ENCODE measurements at places on chromosomes 1 and 21. TPM values are rescaled to one million over a fixed set of nuclear protein-coding genes. Genes with fewer than 3 reads are reported as not detected.

DNA sequence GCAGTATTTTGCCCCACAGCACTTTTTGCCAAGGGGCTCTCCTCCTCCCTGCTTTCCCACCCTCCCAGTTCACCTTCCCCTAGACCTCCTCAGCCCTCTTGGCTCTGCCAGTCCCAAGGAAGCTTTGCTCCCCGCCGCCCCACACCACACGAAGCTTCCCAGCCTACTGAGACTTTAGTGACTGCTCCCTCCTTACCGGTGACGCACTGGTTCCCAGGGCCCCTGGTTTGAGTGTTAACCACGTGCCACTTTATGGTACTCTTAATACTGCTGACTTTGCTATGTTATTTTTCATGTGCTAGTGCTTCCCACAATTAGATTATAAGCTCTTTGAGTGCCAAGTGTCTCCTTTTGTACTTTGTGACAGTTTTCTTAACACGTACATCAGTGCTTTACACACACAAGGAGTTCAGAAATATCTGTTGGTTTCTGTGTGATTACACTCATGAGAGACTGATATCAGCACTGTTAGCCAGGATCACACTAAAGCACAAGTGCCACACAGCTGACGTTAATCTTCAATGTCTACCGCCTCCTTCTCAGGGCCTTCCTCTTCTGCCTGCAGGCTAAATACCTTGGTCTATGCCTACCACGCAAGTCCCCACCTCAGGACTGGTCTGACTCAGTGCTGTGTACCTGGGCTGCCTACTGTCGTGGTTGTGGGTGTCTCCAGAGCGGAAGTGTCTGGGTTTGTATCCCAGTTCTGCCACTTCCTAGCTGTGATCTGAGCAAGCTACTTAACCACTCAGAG, 61.0 kb downstream of the DNTTIP2 start:
- DNase-seq: no peak

DNA sequence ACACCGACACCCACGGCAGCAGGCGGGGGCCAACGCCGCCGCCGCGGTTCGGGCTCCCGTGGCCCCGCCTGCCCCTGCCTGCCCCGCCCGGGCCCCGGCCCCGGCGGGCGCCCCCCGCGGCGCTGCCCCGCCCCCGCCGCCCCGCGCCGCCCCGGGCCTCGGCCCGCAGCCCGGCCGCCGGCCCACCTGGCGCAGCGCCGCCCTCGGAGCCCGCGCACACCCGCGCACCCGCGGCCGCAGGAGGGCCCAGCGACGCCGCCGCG, at the start of gene WNT3A:
Gene WNT3A, plus strand, starts transcription at position 213 of the 263 bp plus-strand sequence. CDS start 131 bp downstream, outside the sequence.
- no peak for DNase-seq

DNA sequence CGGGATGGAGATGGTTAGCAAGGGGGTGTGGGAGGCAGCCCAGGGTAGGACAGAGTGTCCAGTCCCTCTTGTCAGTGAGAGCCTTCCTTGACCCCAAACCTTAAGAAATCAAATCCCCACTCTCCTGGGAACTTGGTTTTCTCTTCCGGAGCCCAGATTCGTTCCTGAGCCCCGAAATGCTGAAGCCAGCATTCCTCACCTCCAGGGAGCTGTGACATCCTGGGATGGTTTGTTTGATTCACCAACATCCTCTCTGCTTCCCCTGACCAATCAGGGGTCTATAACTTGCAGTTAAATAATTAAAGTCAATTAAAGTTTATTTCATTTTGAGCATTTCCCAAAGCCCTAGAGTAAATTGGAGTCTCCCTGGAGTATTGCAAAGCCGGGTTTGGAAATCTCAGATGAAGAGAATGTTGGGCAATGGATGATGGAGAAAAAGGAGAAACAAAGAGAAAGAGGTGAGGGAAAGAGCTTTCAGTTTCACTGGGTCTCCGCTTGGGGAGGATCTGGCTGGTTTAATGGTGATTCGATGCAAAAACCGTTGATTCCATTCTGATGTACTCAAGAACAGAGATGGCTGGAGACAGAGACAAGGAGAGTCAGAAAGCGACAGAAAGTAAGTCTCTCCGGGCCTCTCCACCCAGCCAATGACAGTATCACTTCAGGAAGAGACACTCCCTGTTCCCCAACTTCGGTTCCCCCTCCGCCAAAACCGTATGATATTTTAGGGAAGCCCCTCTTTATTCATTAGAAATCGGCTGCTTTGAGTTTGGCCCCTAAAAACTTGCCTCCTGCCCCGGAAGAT, 12.8 kb upstream of the ALX3 start:
- no peak for DNase-seq

GRCh38 chr1:9242338-9242969, 7.9 kb downstream of the H6PD start:
- peak; percentile 99 for DNase-seq

DNA sequence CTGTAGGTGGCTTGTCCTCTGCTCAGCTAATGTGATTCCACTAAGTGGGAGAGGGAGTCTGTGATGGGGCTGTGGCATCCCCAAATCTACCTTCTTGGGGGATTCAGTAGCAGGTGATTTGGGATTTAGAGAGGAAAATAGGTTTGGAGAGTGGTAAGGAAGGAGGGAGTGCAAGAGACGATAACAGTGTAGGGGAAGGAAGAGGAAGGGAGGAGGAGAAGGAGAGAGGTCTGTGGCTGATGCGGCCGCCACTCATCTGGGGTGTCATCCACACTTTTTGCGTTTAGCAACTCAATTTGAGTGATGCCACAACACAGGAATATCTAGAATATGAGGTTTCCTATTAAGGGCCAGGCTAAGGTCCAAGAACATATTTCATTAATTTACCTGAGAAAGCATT, 23.8 kb upstream of the PCP4 start:
- no peak for DNase-seq

The TNFRSF9 gene
- 0.20 TPM for total RNA-seq

The CACYBP gene
- total RNA-seq: 60.9 TPM
